H1 (cell line): ENCODE measurements at places on chromosomes 7 and 10. TPM values are rescaled to one million over a fixed set of nuclear protein-coding genes. Genes with fewer than 3 reads are reported as not detected.

DNA sequence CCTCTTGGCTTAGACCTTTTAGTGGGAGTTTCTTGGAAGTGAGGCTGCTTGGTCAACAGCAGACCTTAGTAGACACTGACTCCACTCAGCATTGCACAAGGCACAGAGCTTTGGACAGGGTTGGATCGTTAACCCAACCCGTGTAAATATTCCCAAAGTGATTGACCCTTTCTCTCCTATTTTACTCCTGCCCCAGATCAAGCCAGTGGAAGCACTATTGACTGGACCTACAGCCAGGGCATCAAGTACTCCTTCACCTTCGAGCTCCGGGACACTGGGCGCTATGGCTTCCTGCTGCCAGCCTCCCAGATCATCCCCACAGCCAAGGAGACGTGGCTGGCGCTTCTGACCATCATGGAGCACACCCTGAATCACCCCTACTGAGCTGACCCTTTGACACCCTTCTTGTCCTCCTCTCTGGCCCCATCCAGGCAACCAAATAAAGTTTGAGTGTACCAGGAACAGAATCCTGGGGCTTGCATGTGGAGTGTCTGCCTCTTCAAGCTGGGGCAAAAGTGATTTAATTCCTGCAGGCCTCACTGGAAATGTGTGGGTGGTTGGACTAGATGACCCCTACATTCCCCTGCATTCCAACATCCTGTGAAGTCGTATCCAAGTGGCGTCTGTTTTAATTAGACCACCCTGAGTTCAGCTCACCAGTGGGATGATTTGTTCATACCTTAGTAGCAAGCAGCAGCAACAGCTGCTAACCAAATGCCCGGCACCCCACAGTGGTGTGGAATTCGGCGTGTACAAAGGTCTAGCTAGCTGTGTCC lies 7.5 kb downstream of the CPA1 start:
- no peak for DNase-seq

DNA sequence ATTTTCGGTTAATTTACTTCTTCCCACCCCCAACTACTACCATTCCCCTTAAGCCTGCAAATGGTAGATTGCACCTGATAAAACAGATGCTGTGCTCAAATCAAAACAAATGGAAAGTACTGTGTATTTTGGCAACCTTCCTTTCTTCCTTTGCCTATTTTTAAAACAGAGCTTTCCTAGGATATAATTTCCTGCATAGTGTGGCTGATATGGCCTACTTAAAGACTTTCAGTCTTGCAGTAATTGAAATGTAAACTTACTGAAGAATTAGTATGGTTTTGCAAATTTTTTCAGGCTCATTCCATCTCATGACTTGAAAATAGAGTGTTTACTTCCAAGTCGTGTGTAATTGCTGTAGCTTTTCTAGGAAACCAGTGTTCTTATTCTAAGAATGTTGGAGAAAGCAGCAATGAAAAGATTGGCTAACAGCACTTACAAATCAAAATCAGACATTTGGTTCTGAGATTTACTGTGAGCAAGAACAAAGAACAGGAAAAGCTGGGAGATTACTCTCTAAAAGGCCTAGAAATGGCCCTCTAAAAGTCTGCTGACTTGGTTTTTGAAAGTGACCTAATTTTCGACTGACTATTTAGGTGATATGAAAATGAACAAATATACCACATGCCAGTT lies 52.0 kb downstream of the REEP3 start:
- DNase-seq = no peak

DNA sequence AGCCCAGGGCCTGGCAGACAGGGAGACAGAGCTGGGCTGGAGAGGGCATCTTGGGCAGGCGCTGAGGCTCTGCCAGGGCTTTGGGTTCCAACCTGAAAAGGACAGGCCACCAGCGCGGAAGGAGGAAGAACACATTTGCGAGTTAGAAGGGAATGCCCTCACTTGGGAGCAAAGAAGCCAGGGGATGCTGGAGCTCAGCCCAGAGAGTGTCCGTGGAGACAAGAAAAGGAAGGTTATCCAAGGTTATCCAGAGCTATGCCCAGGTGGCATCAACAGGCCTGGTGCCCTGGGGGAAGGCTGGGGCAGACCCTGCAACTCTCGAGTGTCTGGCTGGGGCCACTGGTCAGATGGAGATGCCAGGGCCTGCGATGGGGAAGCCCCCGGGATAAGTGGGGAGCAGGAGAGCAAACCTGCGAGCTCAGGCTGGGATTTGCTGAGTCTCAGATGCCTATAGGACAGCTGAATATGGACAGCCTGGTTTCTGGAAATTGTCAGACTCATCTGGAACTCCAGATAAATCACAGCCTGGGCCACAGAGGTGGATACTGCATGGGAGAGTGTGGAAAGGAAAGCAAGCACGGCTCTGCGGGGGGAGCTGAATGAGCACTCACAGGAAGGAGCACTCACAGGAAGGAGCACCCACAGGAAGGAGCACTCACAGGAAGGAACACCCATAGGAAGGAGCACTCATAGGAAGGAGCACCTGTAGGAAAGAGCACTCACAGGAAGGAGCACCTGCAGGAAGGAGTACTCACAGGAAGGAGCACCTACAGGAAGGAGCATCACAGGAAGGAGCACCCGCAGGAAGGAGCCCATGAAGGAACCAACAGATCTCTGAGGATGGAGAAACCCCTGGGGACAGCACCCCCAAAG lies 152.1 kb downstream of the ADAM12 start:
- no peak for DNase-seq

DNA sequence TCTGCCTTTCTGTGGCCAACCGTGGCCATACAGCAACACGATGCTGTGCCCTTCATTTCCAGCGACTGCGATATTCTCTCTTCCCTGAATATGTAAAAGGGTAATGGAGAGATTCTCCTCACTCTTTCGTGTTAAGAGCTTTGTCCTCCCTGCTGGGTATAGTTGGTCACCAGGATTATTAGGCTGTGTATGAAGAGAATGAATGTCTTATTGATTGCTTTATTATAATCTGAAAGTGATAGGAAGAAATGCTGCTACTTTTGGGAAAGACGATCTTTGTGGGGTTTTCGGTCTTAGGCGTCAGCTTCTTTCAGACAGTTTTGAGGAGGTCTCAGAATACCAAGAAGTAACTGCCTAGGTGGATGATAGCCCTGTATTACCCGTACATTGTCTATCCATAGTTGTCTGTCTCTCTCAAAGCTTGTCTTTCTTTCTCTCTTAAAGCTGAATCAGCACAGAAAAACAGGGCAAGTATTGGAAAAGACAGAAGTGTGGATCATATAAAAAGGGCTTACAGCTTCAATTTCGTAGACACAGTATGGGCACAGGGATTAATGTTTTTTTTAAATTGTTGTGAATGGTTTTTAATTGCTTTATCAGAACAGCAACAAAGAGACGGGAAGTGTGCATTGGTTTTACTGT lies 1.2 kb downstream of the AHCYL2 start:
- DNase-seq = no peak

GRCh38 chr7:113784316-113784715 lies 134.5 kb downstream of the PPP1R3A start:
- DNase-seq = no peak

DNA sequence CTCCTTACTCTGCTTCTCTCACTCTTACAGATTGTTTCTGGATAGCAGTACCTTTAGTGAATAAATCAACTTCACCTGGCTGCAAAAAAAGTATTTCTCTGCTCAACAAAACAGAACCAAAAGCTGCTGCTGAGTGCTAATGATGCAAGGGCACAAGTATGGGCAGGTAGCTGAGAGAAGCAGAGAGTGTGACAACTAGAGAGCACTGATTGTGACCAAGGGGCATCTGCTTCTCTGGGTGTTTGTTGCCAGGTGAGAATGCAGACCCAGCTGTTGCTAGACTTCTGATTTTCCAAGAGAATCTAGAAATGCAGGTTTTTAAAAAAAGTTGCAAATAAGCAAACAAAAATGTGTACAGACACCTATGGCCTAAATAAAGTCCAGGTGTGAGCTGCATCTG lies 25.3 kb upstream of the PPIF start:
- no peak for DNase-seq

DNA sequence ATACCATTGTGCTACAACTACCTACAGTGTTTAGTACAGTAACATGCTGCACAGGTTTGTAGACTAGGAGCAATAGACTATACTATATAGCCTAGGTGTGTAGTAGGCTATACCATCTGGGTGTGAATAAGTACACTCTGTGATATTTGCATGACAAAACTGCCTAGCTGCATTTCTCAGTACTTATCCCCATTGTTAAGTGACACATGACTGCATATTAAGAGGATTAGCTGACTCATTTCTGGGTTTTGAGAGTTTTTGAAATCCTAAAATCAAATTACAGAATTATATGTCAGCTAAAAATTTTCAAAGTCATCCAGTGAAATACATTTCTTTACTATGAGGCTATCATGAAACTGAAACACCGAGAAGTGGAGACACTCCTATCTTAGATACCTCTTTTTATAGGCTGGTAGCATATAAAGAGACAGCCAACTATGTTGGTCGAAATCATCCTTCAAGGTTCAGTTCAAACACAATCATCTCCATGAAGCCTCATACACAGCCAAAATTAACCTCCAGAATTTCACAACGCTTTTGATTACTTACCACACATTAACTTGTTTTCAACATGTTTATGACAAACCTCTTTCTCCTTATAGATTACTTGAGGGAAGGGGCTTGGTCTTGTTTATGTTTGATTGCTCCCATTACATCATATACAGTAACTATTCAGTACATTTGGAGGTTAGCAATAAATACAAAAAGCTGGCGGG lies 89.8 kb upstream of the ANK3 start:
- no peak for DNase-seq

- DNase-seq = no peak
Observed at GRCh38 chr7:157685430-157686284, 348.9 kb downstream of the DNAJB6 start.

DNA sequence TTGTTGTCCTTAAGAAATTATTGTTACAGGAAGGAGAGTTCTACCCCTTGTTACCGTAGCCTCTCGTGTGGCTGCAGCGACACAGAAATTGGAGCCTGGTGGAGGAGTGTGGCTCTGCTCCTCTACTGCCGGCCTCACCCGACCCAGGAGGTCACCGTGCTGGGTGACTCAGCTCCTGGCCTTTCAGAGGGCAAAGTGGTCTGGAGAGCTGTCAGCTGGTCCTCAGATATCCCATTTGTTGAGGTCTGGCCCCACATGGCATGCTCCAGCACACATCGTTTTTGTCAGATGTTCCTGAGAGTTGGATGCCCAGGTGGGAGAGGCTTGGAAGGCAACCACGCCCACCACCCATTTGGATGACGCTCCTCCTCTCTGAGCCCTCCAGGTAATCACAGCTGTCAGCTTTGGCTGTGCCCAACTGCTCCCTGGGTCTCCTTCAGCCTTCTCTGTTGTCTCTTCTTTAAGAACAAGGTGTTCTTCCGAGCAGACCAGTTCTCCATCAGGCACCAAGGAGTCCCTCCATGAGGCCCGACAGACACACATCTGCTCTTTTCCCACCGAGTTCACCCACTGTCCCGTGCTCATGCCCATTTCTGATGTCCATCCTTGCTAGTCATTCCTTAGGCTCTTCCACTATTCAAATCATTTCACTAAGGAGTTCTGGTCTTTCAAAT lies 80.3 kb downstream of the RAMP3 start:
- DNase-seq = no peak

DNA sequence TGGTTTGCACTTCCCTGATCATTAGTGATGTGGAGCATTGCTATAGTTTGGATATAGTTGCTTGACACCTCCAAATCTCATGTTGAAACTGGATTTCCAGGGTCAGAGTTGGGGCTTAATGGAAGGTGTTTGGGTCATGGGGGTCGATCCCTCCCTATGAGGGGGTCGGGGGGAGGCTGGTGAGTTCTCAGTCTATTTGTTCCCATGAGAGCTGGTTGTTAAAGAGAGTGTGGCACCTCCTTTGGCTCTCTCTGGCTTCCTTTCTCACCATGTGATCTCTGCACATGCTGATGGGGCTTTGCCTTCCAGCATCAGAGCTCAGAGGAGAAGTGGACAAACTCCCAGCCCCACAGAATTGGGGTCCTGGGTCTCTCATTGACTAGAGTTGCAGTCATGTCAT lies 36.8 kb upstream of the BAMBI start:
- no peak for DNase-seq

- DNase-seq = no peak
Observed at GRCh38 chr7:99953649-99954048, 22.2 kb downstream of the AZGP1 start.

DNA sequence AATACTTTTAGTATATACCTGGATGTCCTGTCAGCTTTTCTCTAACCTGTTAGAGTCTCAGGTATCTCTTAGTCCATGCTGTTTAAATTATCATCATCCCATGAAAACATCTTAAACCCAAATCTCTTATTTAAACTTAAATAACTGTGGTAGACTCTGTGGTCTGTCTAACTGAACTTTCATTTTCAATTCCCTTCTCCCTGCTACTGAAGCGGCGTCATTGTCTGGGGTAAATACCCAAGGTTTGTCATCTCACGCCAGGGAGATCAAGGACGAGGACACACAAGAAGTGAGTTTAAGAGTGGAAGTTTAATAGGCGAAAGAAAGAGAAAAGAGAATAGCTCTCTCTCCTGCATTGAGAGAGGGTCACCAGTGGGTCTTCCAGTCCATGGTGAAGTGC lies 804.4 kb upstream of the CELF2 start:
- DNase-seq = no peak

DNA sequence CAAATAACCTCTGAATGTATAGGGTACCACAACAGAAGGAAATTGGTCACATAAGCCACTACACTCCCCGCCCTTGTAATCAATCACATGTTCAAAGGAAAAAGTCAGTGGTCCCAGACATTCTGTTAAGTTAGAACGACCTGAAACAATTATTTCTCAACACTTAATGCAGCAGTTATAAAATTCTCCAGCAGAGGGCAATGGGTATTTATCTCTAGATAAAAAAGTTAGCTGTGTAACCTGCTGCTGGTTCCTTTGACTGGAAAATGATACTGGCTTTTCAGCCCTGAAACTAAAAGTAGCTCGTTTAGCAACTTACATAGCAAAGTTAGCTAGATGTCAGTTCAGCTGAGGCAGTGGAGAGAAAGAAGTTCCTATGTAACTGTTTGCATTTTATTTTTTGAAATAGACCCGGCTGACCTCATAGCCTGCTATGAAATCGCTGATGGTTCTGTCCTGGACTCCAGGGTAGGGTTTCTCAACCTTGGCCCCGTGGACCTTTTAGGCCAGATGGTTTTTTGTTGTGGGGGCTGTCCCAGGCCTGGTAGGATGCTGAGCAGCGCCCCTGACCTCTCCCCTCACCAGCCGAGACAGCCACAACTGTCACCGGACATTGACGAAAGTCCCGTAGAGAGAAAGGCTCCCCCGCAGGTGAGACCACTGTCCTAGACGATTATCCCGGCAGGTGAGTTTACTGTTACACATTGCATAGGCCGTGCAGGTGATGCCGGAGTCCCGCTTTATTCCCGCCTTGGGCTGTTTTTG lies 40.2 kb upstream of the PROSER2 start:
- no peak for DNase-seq

- no peak for DNase-seq
Observed at GRCh38 chr7:44259547-44260457, 59.0 kb downstream of the YKT6 start.

ACTL6B gene
- 4.5 and 4.6 TPM in 2 replicates for polyA plus RNA-seq

CDHR3 gene
- 6.8 and 8.0 TPM in 2 replicates for polyA plus RNA-seq

ADCY1 gene
- 7.9 and 11.8 TPM in 2 replicates for polyA plus RNA-seq

SDK1 gene
- polyA plus RNA-seq = 3.3 and 4.7 TPM in 2 replicates

PTPRZ1 gene
- polyA plus RNA-seq = 70.1 and 112 TPM in 2 replicates

SUN3 gene
- not detected in 2 replicates for polyA plus RNA-seq

EPO gene
- 0.42 and 0.67 TPM in 2 replicates for polyA plus RNA-seq

POR gene
- 98.7 and 213 TPM in 2 replicates for polyA plus RNA-seq

CYP3A5 gene
- polyA plus RNA-seq = 0.06 TPM in 1 of 2 replicates, not detected in the other

SEPTIN7 gene
- 36.6 and 85.3 TPM in 2 replicates for polyA plus RNA-seq
